Right lobe of liver (tissue), 6 donors: ENCODE measurements at places on chromosomes 16 and 17.
A peak's percentile ranks its signal among the peaks of the same experiment; 100 is the strongest.

DNA sequence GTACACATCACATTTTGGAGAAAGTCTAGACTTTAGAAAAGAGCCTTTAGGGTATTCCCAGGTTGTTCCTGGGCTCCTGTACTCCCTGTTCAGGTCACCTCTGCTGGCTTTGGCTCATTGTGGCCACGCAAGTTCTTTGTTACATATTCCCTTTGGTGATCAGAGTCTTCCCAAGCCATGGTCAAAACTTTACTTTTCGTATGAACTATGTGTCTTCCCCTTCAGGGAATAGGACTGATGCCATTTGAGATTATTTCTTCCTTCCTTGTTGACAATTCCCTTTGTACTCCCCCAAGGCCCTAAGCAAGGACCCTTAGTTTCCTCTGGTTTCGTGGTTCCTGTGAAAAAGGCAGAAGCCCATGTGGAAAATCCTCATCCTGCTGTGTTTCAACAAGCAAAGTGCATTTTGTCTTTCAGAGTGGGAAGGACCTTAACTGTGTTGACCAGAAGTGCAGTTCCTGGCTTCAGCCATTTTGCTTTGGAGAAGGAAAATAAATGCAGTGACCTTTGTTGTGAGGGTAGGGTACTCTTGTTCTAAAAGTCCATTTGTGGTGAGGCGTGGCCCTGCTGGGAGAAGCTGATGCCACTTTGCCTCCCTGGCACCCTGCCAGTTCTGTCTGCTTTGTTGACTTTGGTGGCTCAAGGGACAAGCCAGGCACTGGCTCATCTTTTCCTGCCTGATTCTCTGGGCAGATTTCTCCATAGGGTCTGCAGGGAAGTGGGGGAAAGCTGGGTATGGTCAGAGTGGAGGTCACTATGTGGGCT is 55.1 kb downstream of the ZNRF1 start:
- DNase-seq, result peak; percentile 93

DNA sequence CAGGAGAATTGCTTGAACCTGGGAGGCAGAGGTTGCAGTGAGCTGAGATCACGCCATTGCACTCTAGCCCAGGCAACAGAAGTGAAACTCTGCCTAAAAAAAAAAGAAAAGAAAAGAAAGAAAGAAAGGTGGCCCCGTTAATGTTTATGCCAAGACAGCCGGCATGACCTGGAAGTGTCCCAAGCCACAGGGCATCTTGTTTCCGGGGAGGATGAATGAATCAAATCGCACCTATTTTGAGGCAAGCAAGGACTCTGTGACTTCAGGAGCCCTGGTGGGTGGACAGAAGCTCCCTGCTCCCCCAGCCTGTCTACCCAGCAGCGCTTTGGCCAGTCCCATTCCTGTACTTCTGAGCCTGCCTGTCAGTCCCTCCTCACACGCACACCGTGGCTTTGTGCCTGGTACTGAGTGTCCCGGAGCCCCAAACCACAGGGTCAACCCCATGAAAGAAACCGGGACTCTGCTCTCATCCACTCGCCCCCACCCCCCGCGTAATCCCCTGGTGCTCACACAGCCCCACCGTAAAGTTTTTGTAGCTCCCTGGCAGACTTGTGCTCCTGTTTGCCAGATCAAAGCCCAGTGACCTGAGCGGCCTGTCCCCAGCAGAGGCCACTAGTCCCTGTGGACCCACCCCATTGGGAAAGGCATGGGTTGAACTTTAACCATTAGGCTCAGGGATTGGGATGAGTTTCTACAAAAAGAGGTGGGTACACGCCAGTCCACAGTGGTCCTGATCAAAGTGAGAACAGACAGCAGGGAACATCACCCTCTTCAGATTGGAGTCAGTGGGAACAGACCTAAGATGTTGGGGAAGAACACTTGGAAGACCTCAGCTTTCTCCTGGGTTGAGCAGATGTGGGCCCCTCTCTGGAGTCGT is 19.3 kb downstream of the CD2BP2 start:
- peak; percentile 87 for DNase-seq

DNA sequence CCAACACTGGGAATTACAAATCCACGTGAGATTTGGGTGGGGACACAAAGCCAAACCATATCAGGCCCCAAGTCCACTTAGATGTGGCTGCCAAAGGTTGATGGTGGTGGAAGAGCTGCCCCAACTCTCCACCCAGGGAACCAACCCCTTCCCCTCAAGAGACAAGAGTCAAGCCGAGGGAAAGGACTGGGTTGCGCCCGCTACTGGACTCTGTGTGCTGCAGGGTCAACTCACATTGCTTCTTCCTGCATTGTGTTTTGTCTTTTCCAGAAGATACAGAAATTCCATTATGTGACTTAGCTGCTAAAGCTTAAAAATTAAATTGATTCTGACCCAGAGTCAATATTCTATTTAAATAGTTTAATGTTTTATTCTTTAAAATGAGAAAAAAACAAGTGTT is 58.5 kb downstream of the ADAMTS18 start:
- DNase-seq, result no peak

DNA sequence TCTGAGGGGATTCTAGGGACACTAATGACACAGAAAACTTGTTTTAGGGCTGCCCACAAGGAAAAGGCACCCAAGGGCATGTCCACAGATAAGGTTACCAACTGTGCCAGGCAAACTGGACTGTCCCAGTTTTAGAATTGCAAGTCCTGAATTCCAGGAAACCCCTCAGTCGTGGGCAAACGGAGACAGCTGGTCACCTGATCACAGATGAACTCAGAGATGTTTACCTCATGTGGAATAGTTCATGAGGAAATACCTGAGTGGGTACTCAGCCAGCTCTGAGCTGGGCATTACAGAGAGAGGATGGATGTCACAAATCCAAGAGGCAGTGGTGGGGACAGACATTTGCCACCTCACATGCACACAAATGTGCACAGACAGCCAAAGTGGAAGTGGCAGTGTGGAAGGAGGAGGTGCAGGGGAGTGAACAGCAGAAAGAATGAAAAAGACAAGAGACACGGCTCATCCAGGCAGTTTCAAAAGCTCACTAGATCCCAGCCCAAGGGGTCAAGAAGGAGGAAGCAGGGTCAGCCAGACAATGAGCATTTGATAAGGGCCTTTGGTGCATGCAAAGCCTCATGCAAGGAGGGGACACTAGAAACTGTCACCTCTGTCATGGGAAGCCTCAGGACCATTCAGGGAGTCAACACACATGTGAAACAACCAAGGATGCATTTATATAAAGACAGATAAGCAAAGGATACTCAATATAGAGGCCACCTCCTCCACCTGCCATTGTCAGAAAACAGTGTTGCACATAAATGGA is 24.8 kb downstream of the TTLL6 start:
- DNase-seq, result no peak

- DNase-seq, result peak; percentile 53
These were observed 19.0 kb upstream of the KLHDC4 start for GRCh38 chr16:87784812-87785211.

DNA sequence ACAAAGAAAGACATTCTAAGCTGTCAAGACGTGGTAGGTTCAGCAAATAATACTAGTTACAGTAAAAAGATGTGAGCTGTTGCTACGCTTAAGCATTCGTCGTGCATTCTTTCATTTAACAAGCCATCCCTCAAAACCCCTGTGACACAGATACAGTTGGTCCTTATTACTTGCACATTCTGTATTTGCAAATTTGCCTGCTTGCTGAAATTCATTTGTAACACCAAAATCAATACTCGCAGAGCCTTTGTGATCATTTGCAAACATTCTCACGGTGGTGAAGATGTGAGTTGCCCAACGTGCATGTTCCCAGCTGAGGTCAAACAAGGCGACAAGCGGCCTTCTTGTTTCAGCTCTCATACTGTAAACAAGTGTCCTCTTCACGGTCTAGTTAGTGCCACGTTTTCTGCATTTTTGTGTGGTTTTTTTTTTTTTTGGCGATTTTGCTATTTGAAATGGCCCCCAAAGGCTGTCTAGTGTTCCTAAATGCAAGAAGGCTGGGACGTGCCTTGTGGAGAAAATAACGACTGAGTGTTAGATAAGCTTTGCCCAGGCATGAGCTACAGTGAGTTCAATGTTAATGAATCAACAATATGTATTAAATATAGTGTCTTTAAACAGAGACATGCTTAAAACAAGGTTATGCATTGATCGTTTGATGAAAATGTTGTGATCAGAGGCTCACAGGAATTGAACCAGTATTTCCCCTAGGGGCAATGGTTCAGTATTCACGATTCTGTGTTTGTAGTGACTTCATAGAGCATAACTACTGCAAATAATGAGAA is 84.1 kb downstream of the RAB11FIP4 start:
- peak; percentile 76 for DNase-seq

DNA sequence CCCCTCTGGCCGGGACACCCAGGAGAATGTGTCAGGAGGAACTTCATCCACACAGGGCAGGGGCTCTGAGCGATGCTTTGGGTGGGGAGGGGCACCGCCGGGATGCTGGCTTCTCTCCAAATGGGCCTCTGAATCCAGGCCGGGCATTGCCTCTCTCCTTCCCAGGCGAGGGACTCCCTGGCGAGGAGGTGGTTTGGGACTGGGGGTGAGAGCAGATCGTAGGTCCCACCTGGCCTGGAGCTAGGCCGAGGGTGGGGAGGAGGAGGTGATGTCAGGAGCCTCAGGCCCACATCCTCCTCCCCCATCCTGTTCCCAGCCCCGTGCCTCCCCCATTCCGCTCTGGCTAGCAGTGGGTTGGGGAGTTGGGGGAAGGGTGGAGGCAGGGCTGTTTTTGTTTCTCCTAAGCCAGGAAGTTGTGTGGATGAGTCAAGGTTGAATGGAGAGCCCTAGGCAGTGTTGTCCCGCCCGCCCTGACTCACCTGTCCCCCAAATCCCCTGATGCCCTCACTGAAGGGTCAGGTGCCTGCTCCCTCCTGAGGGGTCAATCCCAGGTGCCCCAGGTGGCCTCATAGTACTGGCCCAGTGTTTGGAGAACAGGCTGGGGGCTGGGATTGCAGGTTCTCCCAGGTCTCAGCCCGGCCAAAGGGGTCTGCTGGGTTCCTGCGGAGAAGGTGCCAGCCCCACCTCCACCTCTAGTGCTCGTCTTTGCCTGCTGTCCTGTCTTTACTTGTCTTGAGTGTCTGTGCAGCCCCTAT is 2.8 kb downstream of the GRB7 start:
- DNase-seq, result no peak

- DNase-seq, result no peak
These were observed 53.3 kb downstream of the USP22 start for GRCh38 chr17:20989481-20989880.
